Activated naive CD4-positive, alpha-beta T cell treated with anti-CD3 and anti-CD28 coated beads, Interleukin-2, amount 10 ng/mL, durations not matched to agents 7 days and 5 days (primary cell): ENCODE measurements at places on chromosomes 2 and 18.

GRCh38 chr18:53952700-53953099 lies 271.8 kb downstream of the MBD2 start:
- no peak for DNase-seq

GRCh38 chr2:207960090-207960489 lies 65.2 kb downstream of the PLEKHM3 start:
- DNase-seq, result no peak

- no peak for DNase-seq
These were observed 165.5 kb upstream of the CDH19 start for GRCh38 chr18:66769375-66769774.

DNA sequence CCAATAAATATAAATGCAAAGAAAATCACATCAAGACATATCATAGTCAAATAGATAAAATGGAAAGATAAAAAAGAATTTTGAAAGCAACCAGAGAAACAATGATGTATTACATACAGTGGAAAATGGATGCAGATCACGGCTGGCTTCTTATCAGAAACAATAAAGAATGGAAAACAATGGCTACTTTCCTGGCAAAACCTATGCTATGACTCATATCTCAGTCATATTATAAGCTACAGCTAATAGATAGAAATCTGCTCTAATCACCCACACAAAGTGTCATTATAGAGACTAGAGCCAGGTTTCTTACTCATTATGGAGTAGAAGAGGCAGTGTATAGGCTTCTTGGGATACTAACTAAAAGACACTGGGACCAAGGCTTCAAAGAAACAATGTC lies 93.5 kb upstream of the TACR1 start:
- no peak for DNase-seq

GRCh38 chr2:239245107-239245506 lies 155.7 kb downstream of the HDAC4 start:
- no peak for DNase-seq
